C1 segment of cervical spinal cord (tissue), 14 donors: ENCODE measurements at places on chromosomes 4 and X.
A peak's percentile ranks its signal among the peaks of the same experiment; 100 is the strongest.

- DNase-seq, result no peak
Measured at GRCh38 chrX:133493366-133493765, 78.1 kb upstream of the GPC4 start.

- DNase-seq, result no peak
Measured at GRCh38 chrX:140091125-140091886, 126.0 kb upstream of the CXorf66 start.

- no peak for DNase-seq
Measured at GRCh38 chr4:20403290-20403689, 151.6 kb downstream of the SLIT2 start.

DNA sequence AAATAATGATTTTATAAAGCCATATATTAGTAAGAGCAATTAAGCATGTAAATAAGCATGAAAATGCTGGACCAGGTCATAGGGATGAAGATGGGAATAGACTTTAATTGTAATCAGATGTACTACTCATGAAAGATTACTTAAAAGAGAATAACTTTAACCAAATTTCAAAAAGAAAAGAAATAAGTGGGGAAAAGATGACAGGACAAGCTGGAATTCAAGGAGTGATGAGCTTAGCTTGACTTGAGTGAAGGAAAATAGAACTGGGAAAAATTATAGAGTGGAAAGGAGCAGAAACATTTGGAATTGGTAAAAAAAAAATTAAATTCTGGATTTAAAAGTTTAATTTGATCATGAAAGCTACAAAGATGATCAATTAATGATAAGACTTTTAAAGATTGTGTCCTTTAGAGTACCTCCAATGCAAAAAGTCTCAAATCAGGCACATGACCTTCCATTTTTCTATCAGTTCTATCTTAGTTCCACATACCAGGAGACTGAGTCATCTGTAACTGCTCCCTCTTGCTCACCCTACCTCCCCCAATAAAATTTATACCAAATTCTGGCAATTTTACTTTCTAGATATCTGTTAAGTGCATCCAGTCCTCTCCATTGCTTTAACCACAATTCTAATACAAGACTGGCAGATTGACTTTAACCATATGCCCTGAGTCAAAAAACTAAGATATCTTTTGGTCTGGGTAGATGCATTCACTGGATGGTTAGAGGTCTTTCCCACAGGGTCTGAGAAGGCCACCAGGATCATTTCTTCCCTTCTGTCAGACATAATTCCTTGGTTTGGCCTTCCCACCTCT is 56.4 kb upstream of the SLIT2 start:
- no peak for DNase-seq

GRCh38 chrX:135086197-135086854 is 34.0 kb downstream of the ETDB start:
- DNase-seq, result no peak

DNA sequence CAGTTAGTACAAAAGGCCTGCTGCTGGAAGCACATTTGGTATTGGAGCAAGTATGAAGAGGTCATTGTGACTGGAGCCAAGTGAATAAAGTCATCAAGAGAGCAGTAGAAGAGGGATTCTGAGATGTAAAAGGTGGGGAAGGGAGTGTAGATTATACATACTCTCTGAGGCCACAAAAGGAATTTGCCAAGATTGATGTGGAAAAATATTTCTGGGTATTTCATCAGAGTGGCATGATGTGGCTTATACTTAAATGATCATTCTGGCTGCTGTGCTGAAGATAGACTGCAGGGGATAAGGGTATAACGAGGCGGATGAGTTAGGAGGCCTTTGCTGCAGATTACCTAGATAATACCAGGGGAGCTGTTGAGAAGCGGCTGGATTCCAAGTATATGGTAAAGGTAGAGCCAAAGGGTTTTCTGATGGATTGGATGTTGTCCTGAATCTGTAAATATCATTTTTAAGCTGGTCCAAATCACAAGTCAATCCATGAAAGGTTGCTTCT is 231.8 kb upstream of the AGA start:
- DNase-seq, result no peak

DNA sequence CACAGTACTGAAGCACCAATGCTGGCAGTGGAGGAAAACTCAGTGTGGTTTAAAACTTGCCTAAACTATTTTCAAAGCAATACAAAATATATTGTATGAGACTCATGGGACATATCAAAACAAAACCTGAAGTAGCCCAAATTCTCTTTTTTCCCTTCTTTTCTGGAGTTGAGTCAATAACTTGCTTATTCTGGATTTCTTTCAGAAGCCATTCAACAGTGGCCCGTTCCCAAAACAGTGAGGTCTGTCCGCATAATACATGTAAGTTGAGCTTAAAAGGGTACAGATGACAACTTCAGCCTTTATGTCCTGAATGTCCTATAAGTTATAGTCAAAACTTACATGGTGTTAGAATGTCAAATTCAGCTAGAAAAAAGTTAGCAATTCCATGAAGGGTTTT is 100.8 kb downstream of the SHISA3 start:
- DNase-seq, result no peak

GRCh38 chrX:12113321-12113720 is 25.0 kb upstream of the FRMPD4 start:
- no peak for DNase-seq

GRCh38 chrX:106437407-106437806 is 174.4 kb upstream of the RADX start:
- no peak for DNase-seq

- DNase-seq, result no peak
Measured at GRCh38 chrX:2705046-2705832, 14.1 kb downstream of the CD99 start.

- DNase-seq, result no peak
Measured at GRCh38 chrX:153649915-153650782, 3.1 kb downstream of the DUSP9 start.

DNA sequence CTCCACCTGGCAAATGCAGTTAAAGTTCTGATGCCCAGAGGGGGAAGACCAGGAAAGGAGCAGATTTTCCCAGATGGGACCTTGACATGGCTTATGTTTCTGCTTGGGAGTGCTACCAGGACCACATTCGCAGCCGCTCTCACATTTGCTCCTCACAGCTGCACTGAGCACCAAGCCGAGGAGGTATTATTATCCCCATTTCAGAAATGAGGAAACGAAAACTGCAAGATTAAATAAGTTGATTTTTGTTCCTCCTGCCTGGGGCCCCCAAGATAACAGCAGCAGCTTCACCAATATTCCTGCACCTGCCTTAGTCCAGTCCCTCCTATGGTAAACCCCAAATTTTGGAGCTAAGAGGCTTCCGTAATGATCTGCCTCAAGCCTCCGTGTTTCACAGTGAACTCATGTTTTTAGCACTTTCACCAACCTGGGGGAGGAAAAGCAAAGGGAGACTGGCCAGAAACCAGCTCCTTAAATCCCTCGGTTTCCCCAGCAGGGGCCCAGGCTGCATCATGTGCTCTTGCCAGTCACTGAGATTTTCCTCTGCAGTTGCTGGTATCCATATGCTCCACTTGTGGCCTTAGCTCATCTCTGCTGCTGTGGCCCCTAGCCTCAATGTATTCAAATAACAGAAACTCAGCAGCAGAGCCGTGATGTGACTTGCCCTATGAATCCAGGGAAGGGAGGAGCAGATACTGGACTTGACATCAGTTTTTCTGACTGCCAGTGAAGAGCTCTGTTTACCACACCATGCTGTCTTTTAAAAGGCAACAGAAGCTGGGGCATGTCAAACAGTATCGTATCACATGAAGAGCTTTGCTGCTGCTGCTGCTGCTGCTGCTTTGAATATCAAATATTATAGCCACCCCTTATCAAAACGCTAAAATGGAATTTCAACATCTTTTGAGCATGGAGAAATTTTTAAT is 95.5 kb upstream of the KLHL13 start:
- DNase-seq, result no peak

DNA sequence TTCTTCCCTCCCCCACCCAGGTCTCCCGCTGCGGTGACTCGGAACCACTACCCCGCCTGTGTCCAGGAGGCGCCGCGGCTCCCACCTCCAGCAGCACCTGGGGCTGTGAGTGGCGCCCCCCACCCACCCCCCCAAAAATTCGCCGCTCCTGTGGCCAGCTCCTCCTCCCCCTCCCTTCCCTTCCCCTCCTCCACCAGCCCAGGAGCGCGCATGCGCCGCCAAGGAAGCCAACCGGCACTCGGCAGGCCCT is 278 bp downstream of the CLOCK start:
- peak; percentile 85 for DNase-seq

DNA sequence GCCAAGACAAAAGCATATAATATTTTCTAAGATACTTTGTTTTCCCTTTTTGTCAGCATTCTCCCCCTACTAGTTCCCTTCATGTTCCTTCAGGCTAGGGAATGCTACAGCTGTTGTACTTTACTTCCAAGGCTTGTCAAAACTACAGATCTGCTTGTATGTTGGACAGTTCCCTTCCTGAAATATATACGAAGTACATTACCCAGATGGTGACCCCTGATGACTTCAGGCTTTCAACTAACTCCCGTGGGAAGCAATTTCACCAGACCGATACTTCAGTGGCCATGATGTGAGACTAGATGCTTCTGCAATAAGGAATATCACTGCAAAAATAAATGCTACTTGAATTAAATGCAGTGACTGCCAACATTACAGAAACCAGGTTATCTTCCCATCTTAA is 332.8 kb downstream of the SH2D1A start:
- DNase-seq, result no peak

GRCh38 chr4:153763404-153763803 is 3.6 kb upstream of the RNF175 start:
- no peak for DNase-seq

DNA sequence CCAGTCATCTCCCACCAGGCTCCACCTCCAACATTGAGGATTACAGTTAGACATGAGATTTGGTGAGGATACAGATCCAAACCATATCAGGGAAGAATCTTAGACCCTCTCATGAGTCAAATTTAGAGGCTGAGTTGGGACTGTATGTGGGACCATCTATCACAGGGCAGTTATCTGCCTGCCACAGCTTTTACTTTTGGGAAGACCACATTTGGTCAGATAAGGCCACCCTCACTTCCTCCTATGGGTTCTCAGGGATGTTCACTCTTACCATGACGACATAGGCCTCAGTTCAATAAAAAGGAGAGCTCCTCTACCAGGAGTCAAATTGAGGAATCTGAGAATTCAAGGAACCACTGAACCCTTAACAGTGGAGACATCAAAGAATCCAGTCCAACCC is 2.1 kb downstream of the MAGEB2 start:
- DNase-seq, result no peak

DNA sequence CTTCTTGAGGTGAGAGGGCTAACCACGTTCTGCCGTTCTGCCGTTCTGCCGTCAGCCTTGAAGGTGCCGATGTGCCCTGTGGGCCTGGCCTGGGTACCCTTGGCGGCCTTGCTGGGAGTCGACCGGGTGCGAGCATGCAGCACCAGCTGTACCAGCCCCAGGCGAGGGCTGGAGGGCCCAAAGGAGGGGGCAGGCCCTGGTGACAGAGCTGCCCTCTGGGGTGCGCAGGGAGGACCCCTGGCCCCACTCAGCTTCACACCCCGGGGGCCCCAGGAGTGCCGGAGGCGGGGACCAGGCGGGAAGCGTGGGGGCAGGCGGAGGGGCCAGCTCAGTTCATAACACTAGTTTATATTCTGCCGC is 22.1 kb downstream of the UVSSA start:
- DNase-seq, result no peak

- no peak for DNase-seq
Measured at GRCh38 chr4:168945291-168945690, 64.8 kb downstream of the CBR4 start.

DNA sequence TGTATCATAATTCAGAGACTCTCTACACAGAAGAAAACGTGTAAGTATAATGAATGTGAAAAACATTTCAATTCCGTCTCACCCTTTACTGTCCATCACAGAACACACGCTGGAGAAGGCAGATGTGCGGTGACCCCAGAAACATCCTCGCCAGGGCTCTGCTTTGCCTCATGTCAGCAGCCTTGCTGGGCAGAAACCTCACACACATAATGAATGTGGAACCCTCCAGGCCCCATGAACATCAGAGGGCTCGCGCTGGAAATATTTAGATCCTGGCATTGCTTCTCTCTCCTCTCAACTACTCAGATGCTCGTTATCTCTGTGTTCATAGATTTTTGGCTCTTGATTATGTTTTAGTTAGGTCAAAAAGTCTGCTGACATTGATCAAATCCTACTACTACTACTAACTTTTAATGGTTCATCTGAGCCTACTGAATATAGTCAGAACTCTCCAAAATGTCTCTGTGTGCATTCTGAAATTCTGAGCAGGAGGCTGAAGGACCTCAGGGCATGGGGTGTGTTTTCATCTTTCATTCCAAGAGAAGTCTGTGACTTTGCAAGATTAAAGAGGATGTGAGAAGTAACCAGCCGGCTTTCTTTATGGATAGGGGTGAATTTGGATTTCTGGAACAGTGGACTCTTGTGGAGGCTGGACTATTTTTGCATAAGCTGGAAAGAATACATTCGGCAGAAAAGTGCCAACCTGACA is 27.0 kb downstream of the SMIM43 start:
- DNase-seq, result no peak

DNA sequence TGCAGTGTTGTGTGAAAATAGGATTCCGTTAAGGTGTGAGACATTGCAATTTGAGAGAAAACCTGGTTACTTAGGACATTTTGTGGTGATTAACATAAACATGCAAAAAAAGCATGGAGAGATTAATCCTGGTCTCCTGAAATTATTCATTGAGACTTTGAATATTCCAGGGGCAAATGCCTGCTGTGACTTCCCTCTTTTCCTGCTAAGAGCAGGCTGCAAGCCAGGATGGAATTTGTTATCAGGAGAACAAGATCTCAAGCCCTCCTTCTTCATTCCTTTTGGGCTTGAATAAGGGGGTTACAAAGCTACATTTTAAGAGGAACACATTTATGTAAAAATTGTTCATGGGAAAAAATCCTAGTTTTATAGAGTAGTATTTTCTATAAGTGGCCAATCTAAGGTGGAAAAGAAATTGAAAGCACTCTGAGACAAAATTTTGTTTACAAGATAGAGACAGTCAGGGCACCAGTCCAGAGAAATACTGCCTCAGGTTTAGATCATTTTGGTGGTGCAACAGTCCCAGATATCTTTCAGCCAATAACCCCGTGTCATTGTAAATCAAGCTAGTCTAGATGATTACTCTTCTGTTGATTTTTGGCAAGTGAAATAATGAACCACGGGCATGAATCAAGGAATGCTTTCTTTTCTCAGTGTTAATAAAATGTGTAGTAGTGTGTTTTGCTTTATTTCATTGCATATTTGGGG is 1528.3 kb upstream of the AGA start:
- no peak for DNase-seq

- DNase-seq, result no peak
Measured at GRCh38 chr4:54152846-54153600, 53.1 kb downstream of the GSX2 start.

- no peak for DNase-seq
Measured at GRCh38 chrX:132609362-132609848, 120.6 kb upstream of the MBNL3 start.

- no peak for DNase-seq
Measured at GRCh38 chrX:13271511-13271910, 48.3 kb downstream of the ATXN3L start.

GRCh38 chrX:55057675-55058249 is 17.1 kb upstream of the PAGE2B start:
- no peak for DNase-seq

DNA sequence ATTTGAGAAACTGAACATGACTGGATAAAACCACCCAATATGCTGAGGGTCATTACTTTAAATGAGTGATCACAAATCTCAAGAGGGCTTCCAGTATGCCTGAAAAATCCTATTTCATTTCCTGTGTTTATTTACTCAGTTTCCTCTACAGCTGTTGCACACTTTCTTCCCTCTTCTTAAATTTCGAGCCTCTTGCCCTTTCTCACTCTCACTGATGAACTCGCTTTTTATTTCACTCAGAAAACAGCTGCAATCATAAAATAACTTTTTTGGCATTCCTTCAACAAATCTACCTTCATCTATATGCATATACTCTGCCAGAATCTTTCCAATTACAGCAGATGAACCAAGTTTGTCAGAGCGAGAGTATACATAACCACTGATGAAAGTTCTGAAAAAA is 101.3 kb downstream of the EIF4E start:
- DNase-seq, result no peak
